ENCODE measurements at places on chromosomes 7 and 10. TPM values are rescaled to one million over a fixed set of nuclear protein-coding genes. Genes with fewer than 3 reads are reported as not detected.

The NKX6-2 gene
- total RNA-seq, result 0.32 TPM

The AVPI1 gene
- total RNA-seq, result 96.2 TPM

The MICALL2 gene
- total RNA-seq, result 13.3 TPM

The FAM241B gene
- total RNA-seq, result 18.8 TPM

The NPVF gene
- total RNA-seq, result not detected

The INMT gene
- not detected for total RNA-seq

The GTPBP10 gene
- 28.0 TPM for total RNA-seq

The PAXIP1 gene
- total RNA-seq, result 15.4 TPM

The INSIG1 gene
- 15.2 TPM for total RNA-seq

The HERC4 gene
- total RNA-seq, result 37.2 TPM

The PGAM1 gene
- total RNA-seq, result 610 TPM
